Uterus (tissue), 4 donors: ENCODE measurements at places on chromosomes 7 and 10.

- H3K4me1 ChIP-seq, result no peaks in the 10 kb centered on the region
- peaks cover 18% of the 10 kb centered on the region for H3K27me3 ChIP-seq
- no peak within 1 kb of the TSS for H3K27ac ChIP-seq
- DNase-seq, result no peak
- no peak within 1 kb of the TSS for H3K4me3 ChIP-seq
Measured at GRCh38 chr7:146116521-146117222, at the start of gene CNTNAP2. Gene CNTNAP2, plus strand, starts transcription at chr7:146116801. Its CDS starts 76 bp downstream, at chr7:146116877.

DNA sequence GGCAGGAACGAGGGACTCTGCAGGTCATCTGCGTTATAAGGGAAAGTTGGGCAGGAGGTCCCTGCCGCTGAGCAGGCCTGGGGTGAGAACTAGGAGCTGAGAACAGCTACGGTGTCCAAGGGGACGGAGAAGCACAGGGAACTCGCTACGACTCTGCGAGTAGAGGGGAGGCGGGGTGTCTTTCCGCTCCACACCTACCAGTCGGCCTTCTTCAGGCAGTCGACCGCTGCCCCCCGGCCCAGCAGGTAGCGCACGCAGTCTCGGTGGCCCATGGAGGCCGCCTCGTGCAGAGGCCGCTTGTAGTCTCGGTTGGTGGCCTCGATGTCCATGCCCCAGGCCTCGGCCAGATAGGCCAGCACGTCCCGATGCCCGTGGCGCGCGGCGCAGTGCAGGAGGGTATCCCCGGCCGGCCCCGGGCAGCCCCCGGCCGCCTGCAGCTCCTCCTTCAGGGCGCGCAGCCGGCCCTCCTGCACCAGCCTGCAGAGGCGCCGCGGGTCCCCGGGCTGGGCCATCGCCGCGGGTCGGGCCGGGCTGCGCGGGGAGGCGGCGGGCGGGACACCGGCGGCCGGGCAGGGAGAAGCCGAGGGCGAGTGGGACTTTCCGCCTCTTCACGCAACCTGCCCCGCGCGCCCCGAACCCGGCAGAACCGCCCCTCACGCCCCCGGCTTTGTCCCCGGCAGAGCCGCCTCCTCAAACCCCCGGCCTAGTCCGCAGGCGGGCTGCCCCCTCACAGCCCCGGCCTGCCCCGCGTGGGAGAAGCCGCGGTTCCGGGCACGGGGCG lies 660 bp downstream of the ANKRD16 start:
- DNase-seq, result no peak
- H3K4me3 ChIP-seq, result peak overlapping the region; percentile 99
- no peaks in the 10 kb centered on the region for H3K27me3 ChIP-seq
- no peaks in the 10 kb centered on the region for H3K36me3 ChIP-seq
- peaks cover 10% of the 10 kb centered on the region for H3K4me1 ChIP-seq
- H3K27ac ChIP-seq, result peak overlapping the region; percentile 86

DNA sequence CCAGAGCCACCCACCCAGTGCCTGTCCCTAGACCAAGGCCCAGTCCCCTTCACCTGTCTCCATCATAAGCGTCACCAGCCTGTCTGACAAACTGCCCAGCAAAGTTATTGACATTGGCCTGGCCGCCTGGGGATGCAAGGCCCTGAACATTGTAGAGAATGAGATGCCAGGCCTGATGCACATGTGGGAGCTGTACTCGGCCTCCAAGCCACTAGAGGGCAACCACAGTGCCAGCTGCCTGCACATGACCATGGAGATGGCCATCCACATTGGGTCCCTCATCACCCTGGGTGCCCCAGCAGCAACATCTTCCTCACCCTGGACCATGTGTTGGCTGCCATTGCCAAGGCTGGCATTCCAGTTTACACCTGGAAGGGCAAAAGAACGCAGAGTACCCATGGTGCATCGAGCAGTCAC lies 63.7 kb upstream of the ANTXRL start:
- no peak overlapping the region for H3K27ac ChIP-seq
- no peaks in the 10 kb centered on the region for H3K4me1 ChIP-seq
- DNase-seq, result no peak
- no peak overlapping the region for H3K4me3 ChIP-seq
- H3K27me3 ChIP-seq, result no peaks in the 10 kb centered on the region

DNA sequence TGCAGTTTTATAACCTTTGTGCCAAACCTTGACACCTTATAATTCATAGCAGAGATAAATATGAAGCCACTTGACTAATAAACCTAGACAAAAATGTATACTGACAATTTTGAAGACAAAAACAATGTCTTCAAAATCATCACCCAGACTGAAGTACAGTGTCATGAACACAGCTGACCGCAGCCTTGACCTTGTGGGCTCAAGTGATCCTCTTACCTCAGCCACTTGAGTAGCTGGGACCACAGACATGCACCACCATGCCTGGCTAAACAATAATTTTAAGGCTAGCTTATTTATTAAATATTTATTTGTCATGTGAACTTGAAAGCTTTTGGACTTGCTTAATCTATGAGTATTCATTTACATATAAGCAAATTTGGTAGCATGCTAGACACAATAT lies 24.3 kb downstream of the IL6 start:
- H3K4me3 ChIP-seq, result no peak overlapping the region
- H3K4me1 ChIP-seq, result no peaks in the 10 kb centered on the region
- DNase-seq, result no peak
- H3K27me3 ChIP-seq, result no peaks in the 10 kb centered on the region
- H3K27ac ChIP-seq, result no peak overlapping the region

- H3K36me3 ChIP-seq, result no peaks in the 10 kb centered on the region
- no peaks in the 10 kb centered on the region for H3K27me3 ChIP-seq
- DNase-seq, result no peak
- no peak overlapping the region for H3K27ac ChIP-seq
- H3K4me1 ChIP-seq, result no peaks in the 10 kb centered on the region
- H3K4me3 ChIP-seq, result no peak overlapping the region
Measured at GRCh38 chr7:148858489-148858888, 25.6 kb downstream of the EZH2 start.

GRCh38 chr7:26813432-26813831 lies 51.0 kb downstream of the SKAP2 start:
- no peaks in the 10 kb centered on the region for H3K27me3 ChIP-seq
- no peaks in the 10 kb centered on the region for H3K36me3 ChIP-seq
- H3K27ac ChIP-seq, result no peak overlapping the region

GRCh38 chr10:66521506-66521905 lies 404.3 kb upstream of the LRRTM3 start:
- H3K4me1 ChIP-seq, result no peaks in the 10 kb centered on the region
- H3K27ac ChIP-seq, result no peak overlapping the region
- H3K27me3 ChIP-seq, result no peaks in the 10 kb centered on the region
- H3K4me3 ChIP-seq, result no peak overlapping the region

DNA sequence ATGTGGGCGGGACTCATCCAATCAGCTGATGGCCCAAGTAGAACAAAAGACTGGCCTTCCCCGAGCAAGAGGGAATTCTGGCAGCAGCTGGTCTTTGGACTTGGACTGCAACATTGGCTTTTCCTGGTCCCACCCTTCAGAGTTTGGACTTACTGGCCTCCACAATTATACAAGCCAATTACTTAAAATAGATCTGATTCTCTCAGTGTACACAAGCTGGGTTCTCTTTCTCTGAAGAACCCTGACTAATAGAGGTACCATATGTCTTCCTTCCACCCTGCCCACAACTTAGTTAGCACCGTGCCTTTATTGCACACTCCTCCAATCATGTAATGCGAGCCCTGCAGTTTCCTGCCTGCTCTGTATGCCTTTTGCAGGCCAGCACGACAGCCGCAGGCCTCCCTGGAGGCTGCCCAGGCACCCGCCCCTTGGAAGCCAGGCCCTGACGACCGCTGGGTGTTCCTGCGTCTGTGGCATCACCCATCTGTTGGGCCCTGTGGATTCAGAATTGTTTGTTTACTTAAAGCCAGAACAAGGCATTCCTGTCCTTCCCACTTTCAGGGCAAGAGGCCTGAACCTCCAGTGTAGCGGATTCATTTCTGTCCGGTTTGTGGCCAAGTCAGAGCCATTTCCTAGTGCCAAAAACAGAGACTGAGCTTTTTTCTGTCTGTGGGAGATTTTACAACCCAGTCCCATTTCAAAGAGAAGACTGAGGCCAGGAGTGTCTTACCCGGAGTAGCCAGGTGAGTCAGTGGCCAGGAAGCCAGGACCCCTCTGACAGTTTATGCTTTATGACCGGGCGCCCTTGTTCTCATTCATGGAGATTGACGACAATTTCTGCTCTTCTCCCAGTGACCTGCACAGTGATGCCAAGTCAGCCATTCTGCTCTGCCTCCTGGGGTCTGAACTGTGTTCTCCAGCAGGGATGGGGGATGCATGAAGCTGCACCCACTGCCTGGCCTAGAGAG lies 968 bp upstream of the INMT start:
- H3K4me1 ChIP-seq, result no peaks in the 10 kb centered on the region
- peak; percentile 42 for DNase-seq
- H3K27ac ChIP-seq, result peak overlapping the region; percentile 65
- no peaks in the 10 kb centered on the region for H3K27me3 ChIP-seq

DNA sequence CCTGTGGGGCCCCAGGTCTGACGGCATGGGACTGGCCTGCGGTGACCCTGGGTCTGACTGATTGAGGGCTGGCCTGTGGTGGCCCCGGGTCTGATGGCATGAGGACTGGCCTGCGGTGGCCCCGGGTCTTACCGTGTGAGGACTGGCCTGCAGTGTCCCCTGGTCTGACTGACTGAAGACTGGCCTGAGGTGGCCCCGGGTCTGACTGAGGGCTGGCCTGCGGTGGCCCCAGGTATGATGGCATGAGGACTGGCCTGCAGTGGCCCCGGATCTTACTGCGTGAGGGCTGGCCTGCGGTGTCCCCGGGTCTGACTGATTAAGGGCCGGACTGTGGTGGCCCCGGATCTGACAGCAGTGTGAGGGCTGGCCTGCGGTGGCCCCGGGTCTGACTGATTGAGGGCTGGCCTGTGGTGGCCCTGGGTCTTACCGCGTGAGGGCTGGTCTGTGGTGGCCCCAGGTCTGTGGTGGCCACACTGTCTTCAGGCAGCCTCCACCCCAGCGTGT lies 10.9 kb downstream of the JAKMIP3 start:
- no peaks in the 10 kb centered on the region for H3K4me1 ChIP-seq
- no peak overlapping the region for H3K27ac ChIP-seq
- H3K36me3 ChIP-seq, result no peaks in the 10 kb centered on the region
- H3K27me3 ChIP-seq, result no peaks in the 10 kb centered on the region
- no peak overlapping the region for H3K4me3 ChIP-seq

- no peaks in the 10 kb centered on the region for H3K27me3 ChIP-seq
- no peak overlapping the region for H3K27ac ChIP-seq
- H3K36me3 ChIP-seq, result no peaks in the 10 kb centered on the region
- no peak for DNase-seq
- H3K4me3 ChIP-seq, result no peak overlapping the region
Measured at GRCh38 chr10:49307921-49308320, 9.0 kb downstream of the C10orf71 start.

DNA sequence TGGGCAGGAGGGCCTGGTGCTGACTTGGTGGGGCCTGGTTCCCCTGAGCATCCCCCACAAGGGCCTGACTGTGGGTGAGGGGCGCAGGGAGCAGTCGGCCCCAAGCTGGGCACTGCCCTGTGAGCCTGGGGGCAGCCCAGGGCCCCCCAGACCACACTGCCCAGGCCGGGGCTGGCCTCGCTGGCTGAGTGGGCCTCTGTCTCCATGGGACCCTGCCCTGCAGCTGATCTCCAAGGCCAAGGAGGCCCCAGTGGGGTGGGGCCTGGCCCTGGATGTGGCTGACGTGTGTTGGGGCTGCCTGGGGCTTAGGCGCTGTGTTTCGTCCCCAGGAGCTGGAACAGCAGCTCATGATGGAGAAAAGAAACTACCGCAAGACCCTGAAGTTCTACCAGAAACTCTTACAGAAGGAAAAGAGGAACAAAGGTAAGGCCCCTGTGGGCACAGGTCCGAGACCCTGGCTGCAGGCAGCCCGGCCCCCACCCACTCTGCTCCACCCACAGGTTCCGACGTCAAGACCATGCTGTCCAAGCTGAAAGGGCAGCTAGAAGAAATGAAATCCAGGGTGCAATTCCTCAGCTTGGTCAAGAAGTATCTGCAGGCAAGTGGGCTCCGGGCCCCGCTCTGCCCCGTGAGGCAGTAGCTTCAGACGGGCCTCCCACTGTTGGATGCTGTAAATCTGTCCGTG lies 23.5 kb upstream of the UTF1 start:
- no peak overlapping the region for H3K4me3 ChIP-seq
- no peak for DNase-seq
- H3K27me3 ChIP-seq, result no peaks in the 10 kb centered on the region
- H3K27ac ChIP-seq, result no peak overlapping the region
- H3K4me1 ChIP-seq, result no peaks in the 10 kb centered on the region
- no peaks in the 10 kb centered on the region for H3K36me3 ChIP-seq

- no peak overlapping the region for H3K4me3 ChIP-seq
- no peaks in the 10 kb centered on the region for H3K36me3 ChIP-seq
- no peaks in the 10 kb centered on the region for H3K27me3 ChIP-seq
- no peak for DNase-seq
Measured at GRCh38 chr10:43801140-43801539, 152.5 kb upstream of the ZNF32 start.

GRCh38 chr10:4266416-4267085 lies 481.5 kb upstream of the KLF6 start:
- no peak overlapping the region for H3K27ac ChIP-seq
- H3K4me1 ChIP-seq, result no peaks in the 10 kb centered on the region
- no peak overlapping the region for H3K4me3 ChIP-seq
- H3K36me3 ChIP-seq, result no peaks in the 10 kb centered on the region
- no peaks in the 10 kb centered on the region for H3K27me3 ChIP-seq

DNA sequence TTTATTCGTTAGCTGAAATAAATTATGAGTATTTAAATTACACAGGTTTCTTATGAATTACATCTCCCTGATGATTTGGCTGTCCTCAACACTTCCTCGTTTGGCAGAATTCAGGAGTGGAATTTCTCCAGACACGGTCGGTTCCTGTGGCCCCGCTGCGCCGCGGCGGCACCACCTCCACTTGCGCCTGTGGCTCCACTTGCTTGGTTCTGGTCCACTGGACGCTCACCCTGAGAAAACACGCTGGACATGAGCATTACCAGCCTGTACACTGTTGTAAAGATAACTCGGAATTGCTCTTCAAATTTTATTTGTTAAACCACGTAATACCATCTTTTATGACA lies 85.3 kb downstream of the ZNF33B start:
- H3K36me3 ChIP-seq, result no peaks in the 10 kb centered on the region
- DNase-seq, result no peak
- H3K4me3 ChIP-seq, result peak overlapping the region; percentile 85
- no peaks in the 10 kb centered on the region for H3K27me3 ChIP-seq
- H3K27ac ChIP-seq, result peak overlapping the region; percentile 81

GRCh38 chr7:142880876-142881505 lies 4.6 kb downstream of the TRPV6 start:
- no peak overlapping the region for H3K4me3 ChIP-seq
- H3K27me3 ChIP-seq, result no peaks in the 10 kb centered on the region

DNA sequence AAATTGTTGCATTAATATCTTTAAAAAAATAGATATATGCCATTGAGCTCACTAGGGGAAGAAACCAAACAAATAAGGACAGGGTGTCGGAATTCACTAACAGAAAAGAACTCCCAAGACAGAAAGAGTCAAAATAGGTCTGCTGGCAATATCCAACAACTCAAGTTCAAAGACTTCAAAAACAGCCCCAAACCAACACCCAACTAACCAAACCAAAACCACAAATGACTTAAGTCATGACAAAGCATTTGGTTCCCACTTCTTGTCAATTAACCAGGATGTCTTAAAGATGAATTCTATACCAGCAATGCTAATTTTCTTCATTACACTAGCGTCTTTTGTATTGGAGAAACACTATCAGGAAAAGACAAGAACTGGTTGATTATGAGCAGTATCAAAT lies 249.0 kb upstream of the PLXNA4 start:
- H3K27ac ChIP-seq, result no peak overlapping the region
- H3K36me3 ChIP-seq, result no peaks in the 10 kb centered on the region
- H3K27me3 ChIP-seq, result no peaks in the 10 kb centered on the region
- no peak overlapping the region for H3K4me3 ChIP-seq
- DNase-seq, result no peak

- H3K4me1 ChIP-seq, result no peaks in the 10 kb centered on the region
- no peaks in the 10 kb centered on the region for H3K27me3 ChIP-seq
- H3K36me3 ChIP-seq, result no peaks in the 10 kb centered on the region
- DNase-seq, result no peak
- no peak overlapping the region for H3K4me3 ChIP-seq
- H3K27ac ChIP-seq, result no peak overlapping the region
Measured at GRCh38 chr7:4709187-4709586, 27.1 kb downstream of the FOXK1 start.
